ENCODE measurements at places on chromosomes 1 and 21.

GRCh38 chr21:32333953-32334673, 35.5 kb downstream of the MRAP start:
- DNase-seq, result no peak

DNA sequence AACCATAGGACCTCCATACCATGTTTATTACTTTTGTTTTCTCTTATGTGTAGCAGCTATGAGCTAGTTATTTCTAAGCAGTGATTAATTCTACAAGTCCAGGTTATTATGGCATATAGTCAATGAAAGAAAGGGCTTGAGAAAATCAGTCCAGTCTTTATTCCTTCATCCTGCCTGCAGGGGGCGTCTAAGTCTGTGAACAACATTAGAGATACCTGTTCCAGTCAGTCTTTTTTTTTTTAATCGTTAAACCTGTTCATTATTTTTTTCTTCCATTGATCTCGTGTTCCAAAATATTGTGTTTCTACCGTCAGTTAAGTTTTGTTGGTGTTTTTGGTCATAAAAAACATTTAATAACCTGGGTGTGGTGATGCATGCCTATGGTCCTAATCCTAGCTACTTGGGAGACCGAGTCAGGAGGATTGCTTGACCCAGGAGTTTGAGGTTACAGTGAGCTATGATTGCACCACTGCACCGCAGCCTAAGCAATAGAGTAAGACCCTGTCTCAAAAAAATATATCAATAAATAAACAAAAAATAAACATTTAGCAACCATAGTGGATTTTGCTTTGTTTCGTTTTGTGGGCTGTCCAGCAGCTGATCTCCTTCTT, 29.4 kb upstream of the CD2 start:
- DNase-seq, result peak; percentile 75

DNA sequence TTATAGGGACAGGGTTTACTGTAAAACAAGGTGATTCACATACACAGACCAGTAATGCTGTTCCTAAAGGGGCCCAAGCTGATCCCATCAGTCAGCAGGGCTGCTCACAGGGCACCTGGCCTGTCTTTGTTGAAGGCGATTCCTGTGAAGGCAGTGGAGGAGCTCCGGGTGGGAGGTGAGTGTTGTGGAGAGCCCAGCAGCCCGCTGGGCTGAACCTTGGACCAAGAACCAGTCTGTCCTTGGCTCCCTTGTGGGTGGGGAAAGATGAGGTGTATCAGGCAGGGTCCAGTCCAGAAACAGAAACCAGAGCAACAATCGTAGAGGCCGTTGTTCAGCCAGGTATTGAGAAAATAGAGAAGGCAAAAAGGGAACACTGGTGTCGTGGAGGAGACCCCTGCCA, 12.5 kb downstream of the PDXK start:
- DNase-seq, result no peak

GRCh38 chr1:200426196-200426595, 16.4 kb upstream of the ZNF281 start:
- no peak for DNase-seq

DNA sequence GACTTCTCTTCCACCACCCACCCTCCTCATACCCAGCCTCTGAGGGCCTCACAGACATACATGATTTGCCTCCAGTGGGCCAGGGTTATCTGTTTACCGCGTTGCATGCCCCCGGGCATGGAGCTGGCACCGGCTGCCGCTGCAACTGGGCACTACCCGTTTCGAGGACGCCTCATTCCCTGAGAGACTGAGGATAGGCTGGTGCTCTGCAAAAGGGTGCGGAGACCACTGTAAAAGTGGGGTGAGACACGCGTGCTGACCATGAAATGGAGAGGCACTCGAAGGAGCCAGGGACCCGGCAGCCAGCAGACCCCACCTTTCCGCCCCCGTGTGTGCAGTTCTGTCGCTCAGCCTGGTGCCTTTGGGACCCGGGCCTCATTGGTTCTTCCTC, 20.6 kb downstream of the TP73 start:
- DNase-seq, result no peak

- DNase-seq, result no peak
Measured at GRCh38 chr1:162357681-162358266, 18.9 kb downstream of the SPATA46 start.
